Right renal cortex interstitium (tissue), 3 donors: ENCODE measurements at places on chromosomes 1 and 21. TPM values are rescaled to one million over a fixed set of nuclear protein-coding genes. Genes with fewer than 3 reads are reported as not detected.

Gene PRRX1
- polyA plus RNA-seq: 2.3 TPM

Gene IQCC
- polyA plus RNA-seq: 7.2 TPM

- peak; percentile 32 for DNase-seq
Observed at GRCh38 chr1:152110860-152111514, 4.3 kb downstream of the TCHH start.

GRCh38 chr1:232456714-232457113 lies 173.2 kb downstream of the SIPA1L2 start:
- no peak for DNase-seq

DNA sequence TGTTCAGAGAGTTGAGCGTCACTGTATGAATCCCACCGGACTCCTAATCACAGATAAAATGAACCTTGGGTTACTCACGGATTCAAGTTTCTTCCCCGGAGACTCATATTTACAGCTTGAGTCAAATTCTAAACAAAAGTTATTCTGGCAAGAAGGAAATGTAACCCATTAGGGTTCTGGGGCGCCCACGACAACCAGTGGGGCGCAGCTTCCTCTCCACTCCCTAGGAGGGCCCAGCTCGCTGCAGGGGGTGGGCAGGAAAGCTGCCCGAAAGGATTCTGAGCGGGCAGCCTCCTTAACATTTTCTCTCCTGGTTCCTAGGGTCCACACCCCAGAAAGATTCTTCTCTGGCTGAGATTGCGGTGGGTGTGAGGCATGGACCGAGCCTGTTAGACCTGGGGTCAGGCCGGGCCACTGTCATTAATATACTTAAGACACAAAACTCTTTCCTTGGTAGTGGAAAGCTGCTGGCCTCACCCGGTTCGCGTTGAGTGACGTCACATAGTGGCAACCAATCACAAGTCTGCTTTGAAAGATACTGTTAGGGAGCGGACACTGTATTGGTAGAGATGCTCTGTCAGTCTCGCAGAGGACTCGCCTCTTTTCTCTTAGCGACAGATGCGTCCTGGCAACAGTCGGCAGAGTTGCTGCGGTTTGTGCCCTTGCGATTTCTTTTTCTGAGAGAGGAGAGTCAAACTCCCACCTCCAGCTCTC lies 13.6 kb upstream of the MCOLN3 start:
- peak; percentile 99 for DNase-seq
